ENCODE measurements at places on chromosomes 6 and 20.
A peak's percentile ranks its signal among the peaks of the same experiment; 100 is the strongest.

GRCh38 chr20:55116598-55116997 lies 641.2 kb downstream of the DOK5 start:
- DNase-seq, result no peak

DNA sequence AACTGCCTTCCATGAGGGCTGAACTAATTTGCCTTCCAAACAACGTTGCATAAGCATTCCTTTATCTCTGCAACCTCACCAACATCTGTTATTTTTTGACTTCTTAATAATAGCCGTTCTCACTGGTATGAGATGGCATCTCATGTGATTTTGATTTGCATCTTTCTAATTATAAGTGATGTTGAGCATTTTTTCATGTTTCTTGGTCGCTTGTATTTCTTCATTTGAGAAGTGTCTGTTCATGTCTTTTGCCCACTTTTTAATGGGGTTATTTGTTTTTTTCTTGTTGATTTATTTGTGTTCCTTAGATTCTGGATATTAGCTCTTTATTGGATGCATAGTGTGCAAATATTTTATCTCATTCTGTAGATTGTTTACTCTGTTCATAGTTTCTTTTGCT lies 46.4 kb downstream of the TNFAIP3 start:
- DNase-seq, result no peak

GRCh38 chr6:33748841-33749240 lies 2.1 kb upstream of the IP6K3 start:
- DNase-seq, result no peak

- no peak for DNase-seq
These were observed 95.1 kb upstream of the MPC1 start for GRCh38 chr6:166477647-166478365.

- no peak for DNase-seq
These were observed 24.3 kb downstream of the HTR1E start for GRCh38 chr6:86961455-86962200.

DNA sequence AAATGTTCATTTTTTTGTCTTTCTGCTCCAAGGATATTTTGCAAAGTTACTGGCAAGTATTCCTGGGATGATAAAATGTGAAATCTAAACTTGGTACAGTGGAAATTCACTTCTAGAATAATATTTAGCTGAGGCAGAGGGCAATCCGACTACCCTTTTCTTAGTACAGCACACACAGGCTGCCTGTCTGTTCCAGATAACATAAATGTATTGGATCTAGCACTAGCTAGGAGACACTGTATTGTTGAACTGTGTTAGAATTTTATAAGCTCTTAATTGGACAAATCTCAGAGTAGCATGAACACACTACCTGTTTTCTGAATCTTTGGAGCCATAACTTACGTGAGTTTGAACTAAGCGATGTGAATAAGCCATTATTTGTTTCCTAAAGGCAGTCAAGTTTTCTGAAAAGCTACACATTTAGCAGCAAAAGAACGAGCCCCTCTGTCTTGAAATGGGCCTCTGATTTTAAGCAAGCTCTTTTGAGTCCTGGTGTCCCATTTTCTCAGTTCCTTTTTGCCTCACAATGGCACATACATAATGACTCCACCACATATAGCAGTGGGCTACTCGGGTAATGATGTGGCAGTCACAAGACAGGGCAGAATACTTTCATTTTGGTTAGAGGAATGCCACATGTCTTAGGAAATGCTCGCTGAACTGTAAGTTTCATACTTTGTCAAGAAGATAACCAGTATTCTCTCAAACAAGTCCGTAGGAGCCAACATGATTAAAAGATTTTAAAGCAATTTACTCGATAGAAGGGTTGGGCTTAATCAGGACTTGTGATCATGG lies 116.5 kb upstream of the ESR1 start:
- peak; percentile 42 for DNase-seq

GRCh38 chr6:10418862-10419748 lies 4.2 kb upstream of the TFAP2A start:
- DNase-seq, result no peak

- DNase-seq, result no peak
These were observed 41.5 kb downstream of the FHL5 start for GRCh38 chr6:96604420-96604819.

DNA sequence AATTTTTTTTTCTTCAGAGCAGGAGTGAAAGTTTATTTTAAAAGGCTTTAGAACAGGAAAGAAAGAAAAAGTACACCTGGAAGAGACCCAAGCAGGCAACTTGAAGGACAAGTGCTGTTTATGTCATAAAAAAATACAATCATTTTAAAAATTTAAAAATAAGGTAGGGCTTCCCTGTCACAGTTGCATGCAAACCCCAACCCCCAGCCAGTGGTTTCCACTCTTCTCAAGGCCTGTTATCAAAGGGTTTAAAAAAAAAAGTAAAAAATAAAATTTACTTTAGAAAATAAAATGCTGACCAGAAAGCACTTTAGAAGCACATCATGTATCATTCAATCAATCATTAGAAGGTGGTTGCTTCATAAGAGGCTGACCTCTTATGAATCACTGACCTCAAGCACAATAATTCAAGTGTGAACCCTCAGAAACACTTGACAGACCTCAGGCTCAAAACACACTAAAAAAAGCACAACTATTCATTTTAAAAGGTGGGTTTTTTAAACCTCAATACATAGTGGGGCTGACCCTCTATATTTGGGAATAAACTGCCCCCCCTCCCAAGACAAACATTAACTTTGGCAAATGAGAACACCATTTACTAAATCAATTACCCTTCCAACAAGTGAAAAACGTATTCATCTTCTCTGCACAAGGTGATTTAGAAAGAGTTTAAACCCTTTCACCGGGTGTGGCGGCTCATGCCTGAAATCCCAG lies 15.6 kb downstream of the ILRUN start:
- no peak for DNase-seq

DNA sequence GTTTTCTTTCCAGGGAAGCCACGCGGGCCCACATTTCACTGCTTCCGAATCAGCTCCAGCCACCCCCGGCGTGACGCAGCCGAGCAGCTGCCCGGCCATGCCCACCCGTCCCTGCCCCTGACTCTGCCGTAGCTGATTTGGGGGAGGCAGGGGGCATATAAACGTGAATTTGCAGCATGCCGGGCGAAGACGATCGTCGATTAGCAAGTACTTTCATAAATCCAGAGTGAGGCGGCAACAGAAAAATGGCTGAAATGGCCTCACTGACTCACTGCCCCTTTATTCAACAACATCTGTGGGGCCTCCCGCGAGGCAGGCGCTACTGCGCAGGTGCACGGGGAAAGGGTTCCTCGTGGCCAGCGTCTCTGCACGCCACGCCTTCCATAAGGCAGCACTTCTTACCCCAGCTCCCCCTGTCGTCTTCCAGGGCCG lies 118.0 kb downstream of the DLL1 start:
- DNase-seq, result peak; percentile 78

GRCh38 chr20:12159261-12159660 lies 241.6 kb downstream of the BTBD3 start:
- DNase-seq, result no peak

DNA sequence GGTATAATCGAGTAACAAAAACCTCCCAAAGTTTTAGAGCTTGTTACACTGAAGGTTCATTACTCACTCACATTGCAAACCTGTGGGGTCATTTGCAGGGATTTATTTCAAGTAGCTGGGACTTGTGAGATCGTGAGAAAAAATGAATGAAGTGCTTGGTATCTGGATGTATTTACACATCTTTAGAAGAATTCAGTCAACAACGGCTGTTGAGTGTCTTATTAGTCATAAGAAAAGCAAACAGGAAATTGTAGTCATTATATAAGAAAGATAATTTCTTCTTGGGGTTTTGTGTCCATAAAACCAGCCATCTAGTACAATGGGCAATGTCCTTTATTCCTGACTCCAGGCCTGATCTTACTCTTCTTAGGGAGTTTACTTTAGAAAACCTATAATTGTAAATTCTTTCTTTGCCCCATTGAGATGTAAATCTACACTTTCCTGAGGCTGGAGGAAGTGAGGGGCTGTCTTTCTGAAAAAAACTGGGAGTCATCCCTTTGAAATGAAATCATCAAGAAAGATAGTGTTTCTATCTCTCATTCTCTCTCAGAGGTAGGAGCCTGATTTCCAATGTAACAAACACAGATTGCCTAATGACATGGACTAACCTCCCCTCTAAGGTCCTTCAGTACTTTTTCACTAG lies 202.5 kb upstream of the ASCC3 start:
- DNase-seq, result no peak

DNA sequence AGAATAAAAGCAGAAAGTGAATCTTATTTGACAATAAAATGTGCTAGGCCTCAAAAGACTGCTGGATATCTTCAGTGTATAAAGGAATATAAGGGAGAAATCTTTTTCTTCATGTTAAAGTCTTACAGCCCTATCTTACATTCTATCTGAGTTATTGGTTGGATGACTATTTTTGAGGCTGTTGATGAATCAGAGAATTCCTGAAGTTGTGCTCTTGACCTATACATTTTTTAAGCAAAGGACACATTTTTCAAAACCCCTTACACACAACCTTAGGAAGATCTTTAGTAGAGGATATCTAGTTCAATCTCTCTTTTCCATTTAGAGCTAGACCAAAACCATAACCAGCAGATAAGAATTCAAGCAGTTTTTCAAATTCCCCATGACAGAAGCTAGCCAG lies 10.9 kb upstream of the CGA start:
- DNase-seq, result no peak

- no peak for DNase-seq
These were observed 417 bp downstream of the PRRT1 start for GRCh38 chr6:32151181-32151862.

- no peak for DNase-seq
These were observed 580.3 kb upstream of the GJE1 start for GRCh38 chr6:141552463-141552862.

GRCh38 chr20:9999645-10000044 lies 35.1 kb upstream of the ANKEF1 start:
- peak; percentile 23 for DNase-seq

DNA sequence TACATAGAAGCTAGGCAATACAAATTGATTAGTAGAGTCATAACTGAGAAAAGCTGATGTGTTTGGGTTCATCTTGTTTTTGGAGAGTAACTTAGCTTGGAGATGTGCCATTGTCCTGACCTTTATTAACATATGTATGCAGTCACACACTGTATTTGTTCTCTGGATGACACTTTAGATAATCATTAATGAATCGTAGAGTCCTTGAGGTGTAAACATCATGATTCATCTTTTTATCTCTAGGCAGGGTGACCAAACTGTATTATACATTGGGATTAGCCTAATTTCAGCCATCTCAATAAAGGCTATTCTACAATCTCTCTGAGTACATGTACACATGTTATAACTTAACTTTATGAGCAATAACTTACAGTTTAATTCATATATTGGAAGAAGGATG lies 3.6 kb upstream of the MTCL3 start:
- DNase-seq, result no peak

DNA sequence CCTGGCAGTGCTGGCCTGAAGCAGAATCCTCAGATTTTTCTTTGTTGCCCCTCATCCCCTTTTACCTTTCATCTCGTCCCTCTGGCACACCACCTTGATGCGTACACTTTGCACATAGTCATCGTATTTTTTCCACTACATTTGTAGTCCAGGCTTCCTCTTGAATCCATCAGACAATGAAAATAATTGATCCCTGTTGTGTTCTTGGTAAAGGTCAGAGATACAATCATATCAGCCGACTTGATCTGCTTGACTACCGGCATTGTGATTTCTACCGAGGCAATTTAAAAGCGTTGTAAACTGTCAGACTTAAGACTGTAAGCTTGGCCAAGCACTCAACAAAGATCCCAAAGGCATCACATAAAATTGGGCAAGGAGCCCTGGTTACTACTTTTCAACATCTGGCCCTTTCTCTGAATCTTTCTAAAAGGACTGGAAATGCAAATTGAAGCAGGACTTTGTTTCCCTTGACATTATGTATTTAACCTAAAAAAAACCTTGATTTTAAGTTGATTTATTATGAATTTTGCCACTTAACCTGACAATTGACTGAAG lies 512.6 kb downstream of the LMBRD1 start:
- no peak for DNase-seq

- DNase-seq, result no peak
These were observed 260.4 kb downstream of the CBLN4 start for GRCh38 chr20:55744896-55745295.

DNA sequence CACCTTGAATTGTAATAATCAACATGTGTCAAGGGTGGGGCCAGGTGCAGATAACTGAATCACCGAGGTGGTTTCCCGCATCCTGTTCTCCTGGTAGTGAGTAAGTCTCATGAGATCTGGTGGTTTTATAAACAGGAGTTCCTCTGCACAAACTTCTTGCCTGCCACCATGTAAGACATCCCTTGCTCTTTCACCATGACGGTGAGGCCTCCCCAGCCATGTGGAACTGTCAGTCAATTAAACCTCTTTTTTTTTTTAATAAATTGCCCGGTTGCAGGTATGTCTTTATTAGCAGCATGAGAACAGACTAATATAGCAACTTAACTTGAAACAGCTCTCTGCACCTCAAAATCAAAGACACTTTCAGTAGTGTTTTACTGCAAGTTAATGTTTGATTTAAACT lies 121.6 kb downstream of the OGFRL1 start:
- DNase-seq, result no peak

GRCh38 chr6:7644417-7644816 lies 54.4 kb downstream of the SNRNP48 start:
- DNase-seq, result no peak

DNA sequence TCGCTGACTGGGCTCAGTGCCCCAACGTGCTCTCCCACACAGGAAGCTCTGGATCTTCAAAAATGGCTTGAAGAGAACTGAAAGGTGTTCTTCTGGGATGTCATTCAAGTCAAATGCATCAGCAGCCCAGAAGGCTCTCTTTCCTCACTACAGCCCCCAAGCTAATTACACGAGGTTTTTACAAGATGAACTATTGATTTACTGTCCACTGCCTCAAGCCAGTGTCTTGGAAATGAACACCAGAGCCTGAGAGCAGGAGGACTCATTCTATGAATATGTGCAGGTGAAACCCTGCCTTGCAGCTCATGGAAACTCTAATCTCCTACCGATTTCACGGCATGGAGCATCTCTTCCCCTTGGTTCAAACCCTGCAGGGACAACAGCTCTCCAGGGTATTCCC lies 98.9 kb upstream of the CST7 start:
- DNase-seq, result no peak

GRCh38 chr6:109174916-109175315 lies 79.6 kb downstream of the CEP57L1 start:
- DNase-seq, result no peak

GRCh38 chr20:2619961-2620595 lies 32.4 kb upstream of the NOP56 start:
- no peak for DNase-seq

DNA sequence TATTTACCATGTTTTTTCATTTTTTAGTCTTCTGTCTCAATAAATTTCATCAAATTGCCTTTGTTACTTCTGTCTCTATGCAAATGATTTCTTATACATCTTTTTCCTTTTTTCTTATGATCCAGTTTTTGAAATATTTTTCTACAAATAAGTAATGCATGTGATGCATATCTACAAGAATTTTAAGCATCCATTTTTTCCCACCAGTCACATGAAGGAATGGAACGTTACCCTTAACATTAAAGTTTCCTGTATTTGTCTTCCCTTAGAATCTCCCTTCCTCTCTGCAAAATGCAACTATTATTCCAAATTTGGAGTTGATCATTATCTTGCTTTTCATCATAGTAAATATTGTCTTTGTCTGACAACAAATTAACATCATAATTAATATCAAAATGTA lies 35.5 kb downstream of the PSMB9 start:
- DNase-seq, result no peak

All from lower leg skin (tissue), 4 donors.